Activated CD4-positive, CD25-positive, alpha-beta regulatory T cell (primary cell): ENCODE measurements at places on chromosomes 11 and 22.

DNA sequence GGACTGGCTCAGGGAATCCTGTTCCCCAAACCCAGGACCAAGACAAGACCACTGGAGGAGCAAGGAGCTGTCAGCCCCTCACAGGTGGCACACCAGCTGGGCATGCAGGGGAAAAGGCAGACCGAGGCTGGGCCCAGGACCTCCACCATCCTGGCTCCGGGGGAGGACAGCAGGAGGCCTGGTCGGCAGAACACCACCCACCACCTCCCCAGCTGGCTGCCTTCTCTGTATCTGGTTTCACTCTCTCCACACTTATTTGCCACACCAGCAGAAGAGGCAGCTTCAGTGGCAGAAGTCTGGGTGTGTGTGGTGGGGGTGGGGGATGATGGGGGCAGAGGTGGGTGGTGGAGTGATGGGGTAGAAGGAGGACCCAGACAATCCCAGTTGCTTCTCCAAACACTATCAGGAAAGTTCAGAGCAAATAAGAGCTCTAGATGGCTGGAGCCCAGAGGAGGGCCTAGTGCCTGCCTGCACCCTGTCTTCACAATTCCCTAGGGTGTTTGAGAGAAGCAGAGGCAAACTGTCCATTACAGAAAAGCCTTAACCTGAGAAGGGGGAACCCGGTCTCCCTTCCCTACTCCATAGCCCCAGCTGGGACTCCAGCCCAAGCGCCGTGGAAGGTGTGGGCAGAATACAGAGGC, 51.9 kb upstream of the CDON start:
- DNase-seq, result no peak

GRCh38 chr11:120696597-120697218, 185.2 kb downstream of the GRIK4 start:
- no peak for DNase-seq

DNA sequence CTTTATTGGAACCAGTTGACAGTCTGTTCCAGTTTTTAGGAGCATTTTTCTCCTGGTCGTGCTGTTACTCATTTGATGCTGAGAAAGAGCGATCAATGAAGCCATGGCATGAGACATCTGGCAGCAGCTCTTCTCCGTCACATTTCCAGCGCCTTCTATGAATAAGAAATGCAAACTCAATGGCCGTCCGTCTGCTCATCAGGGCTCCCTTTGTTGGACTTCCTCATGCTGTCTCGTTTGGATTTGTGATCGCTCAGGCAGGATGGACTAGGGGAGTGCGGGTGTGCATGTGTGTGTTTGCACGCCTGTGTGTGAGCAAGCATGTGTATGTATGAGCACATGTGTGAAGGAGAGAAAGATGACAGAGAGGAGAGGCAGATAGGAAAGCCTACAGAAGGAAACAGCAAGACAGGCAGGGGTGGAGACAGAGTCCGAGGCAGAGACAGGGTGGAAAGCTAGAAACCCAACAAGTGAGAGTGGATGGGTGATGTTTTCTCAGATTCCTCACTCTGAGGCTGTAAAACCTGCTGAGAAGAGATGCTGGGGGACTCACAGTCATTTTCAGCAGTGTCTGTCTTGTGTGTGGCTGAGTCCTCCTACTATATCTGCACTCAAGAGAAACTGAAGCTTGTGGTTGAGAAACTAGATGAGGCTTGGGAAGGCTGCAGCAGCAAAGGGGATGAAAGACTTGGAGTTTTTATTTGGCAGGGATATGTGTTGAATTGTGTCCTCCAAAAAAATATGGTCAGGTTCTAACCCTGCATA, 56.0 kb upstream of the CLMP start:
- DNase-seq, result no peak

DNA sequence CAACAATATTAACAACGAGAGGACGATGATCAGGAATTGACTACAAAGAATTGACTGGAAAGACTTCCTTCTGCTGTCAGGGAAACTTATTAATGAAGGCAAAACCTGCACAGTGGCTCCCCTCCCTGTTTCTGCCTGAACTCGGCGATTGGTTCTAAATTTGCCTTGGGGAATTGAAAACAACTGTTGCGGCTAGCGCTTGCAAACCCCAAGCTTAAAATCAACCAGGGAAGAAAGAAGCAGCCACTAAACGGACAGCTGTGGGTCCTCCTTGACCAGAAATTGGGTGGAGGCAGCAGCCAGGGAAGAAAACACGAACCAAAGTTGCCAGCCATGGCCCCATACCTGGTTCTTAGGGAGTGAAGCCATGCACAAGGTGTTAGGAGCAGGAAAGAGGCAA, 383.5 kb upstream of the CADM1 start:
- DNase-seq, result no peak

DNA sequence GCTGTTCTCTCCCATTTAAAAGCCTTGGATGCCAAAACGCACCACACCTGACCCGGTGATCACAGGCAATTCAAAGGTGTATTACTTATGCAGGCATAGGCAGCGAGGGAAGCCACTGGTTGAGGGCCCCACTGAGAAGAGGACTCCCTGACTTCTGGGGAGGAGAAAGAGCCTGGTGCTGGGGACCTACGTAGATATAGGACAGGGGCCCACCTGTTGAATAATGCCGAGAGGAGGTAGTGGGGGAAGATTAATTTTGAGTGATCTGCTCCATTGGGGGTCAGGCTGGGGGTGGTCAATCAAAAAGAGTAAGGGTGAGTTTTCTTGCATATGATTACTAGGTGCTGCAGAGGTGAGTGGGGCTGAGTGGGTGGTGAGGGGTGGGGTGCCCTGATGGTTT, 7.8 kb downstream of the LMO2 start:
- no peak for DNase-seq

- DNase-seq, result no peak
These were observed 53.8 kb upstream of the CAPRIN1 start for GRCh38 chr11:33997584-33998251.

- DNase-seq, result no peak
These were observed 53.0 kb downstream of the SIK3 start for GRCh38 chr11:117045196-117045595.

- no peak for DNase-seq
These were observed 1073.7 kb downstream of the BRD1 start for GRCh38 chr22:48753752-48754517.

GRCh38 chr11:42657169-42657568, 654.6 kb upstream of the API5 start:
- no peak for DNase-seq

DNA sequence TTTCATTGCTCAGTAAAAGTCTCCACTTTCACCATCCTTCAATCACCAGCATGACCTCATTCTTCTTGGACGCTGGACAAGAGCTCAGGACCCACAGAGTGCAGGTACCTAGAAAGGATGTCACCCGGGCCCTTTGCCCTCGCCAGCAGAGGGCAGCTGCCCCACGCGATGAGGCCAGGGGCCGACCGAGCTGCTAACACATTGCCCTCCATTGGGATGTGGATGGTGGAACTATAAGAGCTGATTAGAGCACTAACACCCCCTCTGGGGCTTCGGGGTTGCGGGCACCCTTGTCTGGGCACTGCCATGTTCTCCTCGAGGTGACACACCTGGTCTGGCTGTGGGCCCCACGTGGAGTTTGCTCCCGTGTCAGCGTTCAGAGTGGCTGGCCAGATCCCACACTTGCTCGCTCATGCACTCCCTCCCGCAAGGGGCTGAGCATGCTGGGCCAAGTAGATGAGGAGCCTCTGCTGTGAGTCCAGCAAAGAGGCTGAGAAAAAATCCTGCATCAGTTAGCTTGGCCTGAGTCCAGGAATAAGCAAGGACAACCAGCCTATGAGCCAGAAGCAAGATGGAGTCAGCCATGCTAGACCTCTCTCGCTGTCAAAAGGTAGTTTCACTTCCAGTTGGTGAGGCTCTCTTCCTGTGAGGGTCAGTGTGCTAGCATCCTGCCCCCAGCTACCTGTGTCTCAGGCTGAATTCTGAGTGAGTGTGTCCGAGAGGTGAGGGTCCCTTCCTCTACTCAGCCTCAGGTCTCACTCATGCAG, 9.8 kb downstream of the KRTAP5-6 start:
- no peak for DNase-seq

DNA sequence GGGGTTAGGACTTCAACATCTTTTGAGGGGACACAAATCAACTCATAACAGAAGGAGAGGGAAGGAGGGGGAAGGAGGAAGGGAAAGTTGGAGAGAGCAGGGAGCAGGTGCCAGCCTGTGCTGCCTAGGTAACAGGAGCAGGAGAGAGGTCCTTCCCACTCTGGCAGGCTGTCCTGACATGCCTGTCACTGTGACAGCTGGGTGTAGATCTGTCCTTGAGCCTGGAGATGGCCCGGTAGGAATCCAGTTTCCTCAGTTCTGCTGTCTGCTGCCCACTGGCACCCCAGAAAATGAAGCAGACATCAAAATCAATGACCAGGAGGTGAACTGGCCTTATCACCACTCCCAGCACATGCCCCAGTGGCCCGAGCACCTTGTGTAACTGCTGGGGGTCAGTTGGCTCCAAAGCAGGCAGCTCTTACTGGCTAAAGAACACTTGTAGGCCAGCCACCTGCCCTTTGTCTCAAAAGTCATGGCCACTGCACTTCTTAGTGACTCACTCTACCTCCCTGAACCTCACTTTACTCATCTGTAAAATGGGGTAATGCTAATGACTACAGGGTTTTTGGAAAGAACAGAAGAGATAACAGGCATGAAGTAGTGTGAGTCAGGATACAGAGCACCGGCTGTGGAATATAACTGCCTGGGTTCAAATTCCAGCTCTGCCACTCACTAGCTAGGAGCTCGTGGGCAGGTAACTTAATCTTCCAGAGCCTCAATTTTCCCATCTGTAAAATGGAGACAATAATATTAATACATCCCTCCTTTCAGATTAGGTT, 8.0 kb upstream of the TSPAN18 start:
- no peak for DNase-seq

DNA sequence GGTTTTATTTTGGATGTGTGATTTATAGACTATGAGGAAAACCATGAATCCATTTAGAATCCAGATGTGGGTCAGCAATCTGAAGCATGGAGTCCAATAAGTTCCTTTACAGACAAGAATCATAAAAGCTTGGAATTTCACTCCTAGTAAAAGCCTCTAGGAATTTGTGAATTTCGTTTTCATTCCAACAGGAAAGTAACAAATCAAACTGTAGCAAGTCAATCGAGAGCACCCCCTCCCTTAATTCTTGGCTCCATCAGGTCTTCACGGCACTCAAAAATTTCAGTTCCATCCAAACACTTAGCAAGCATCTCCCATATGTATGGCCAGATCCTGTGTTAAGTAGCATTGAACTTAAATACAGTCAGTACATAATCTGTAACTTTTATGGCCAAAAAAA, 143.6 kb upstream of the POU2AF2 start:
- no peak for DNase-seq

GRCh38 chr11:12434325-12434654, 56.9 kb downstream of the PARVA start:
- DNase-seq, result no peak

GRCh38 chr11:63563201-63564055, at the start of gene PLAAT2:
TSS of gene PLAAT2 (minus strand) at chr11:63563379. CDS start at chr11:63563324, 55 bp downstream.
- no peak for DNase-seq

- DNase-seq, result no peak
These were observed 1521.9 kb downstream of the BRD1 start for GRCh38 chr22:48305726-48306235.

DNA sequence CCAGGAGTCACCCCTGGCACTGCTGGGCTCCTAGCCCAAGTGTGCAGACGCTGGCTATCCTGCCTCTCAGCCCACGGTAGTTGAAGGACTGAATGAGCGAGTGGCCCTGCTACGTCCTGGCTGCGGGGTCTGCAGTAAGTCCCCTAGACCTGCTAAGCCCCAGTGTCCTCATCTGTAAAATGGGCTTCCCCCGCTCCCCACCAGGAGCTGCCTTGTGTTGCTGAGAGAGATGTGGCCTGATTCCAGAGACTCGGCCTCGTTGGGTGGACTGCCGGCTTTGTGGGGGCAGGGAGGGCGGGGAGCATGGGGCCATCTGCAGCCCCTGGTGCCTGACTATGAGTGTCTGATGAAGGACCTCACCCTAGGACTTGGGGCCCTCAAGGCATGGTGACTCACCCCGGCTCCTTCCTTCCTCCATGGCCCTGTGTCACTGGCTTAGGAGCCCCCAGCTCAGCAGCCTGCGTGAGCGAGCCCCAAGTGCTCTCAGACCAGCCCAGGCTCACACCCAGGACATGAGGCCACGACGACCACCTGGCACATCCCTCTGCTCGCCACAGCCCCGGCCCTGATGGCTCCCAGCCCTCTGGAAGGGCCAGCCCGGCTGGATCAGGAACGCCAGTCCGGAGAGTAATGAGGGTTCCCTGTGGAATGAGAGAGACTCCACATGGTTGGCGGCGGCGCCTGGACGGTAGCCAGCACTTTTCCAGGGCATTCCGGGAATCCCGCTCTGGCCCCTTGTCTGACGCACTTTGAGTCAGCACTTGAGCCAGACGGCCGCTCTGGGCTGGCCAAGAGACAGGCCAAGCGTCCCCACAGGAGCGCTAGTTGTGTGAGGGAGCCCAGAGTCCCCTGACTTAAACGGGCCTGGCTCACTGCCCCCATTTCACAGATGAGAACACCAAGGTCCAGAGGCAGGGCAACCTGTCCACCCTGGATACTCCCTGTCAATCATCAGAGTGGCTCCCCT, 50.5 kb upstream of the SHISAL1 start:
- no peak for DNase-seq

DNA sequence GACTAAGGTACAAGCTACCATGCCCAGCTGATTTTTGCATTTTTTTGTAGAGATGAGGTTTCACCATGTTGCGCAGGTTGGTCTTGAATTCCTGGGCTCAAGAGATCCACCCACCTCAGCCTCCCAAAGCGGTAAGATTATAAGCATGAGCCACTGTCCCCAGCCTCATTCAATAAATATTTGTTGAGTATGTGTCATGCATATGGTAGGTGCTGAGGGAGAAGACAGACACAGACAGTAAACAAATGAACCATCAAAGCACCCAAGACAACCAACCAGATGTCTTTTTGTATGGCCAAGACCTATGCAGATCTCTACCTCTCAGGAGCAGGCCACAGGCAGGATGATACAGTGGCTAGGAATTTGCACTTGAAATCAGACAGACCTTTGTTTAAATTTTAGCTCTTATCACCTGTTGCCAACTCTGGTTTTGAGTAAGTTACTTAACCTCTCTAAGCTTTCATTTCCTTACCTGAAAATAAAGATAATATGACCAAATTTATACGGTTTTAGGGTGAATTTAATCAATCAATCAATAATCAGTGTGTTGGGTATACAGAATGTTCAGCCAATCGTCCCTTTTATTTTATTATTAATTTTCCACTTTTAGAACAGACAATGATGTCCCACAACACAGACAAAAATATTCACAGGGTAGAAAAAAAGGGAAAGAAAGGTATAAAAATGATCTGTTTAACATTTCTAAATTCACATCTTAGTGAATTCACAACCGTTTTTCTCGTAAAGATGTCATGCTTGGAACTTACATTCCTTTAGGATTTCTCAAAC, 128.2 kb downstream of the SGSM3 start:
- DNase-seq, result no peak
